ENCODE measurements at places on chromosomes 16 and 17. TPM values are rescaled to one million over a fixed set of nuclear protein-coding genes. Genes with fewer than 3 reads are reported as not detected.

Gene NKD1
- total RNA-seq = 32.0 TPM

GRCh38 chr17:46152423-46152822 lies 40.8 kb downstream of the KANSL1 start:
- no peak for DNase-seq

GRCh38 chr16:70438585-70438968 lies 323 bp downstream of the ST3GAL2 start:
- DNase-seq = no peak

- peak; percentile 77 for DNase-seq
Observed at GRCh38 chr16:22190081-22190775, 15.8 kb upstream of the EEF2K start.

Gene WFIKKN1
- 1.7 TPM for total RNA-seq

- peak; percentile 71 for DNase-seq
Observed at GRCh38 chr17:28258347-28258887, 60.6 kb upstream of the TMEM97 start.

DNA sequence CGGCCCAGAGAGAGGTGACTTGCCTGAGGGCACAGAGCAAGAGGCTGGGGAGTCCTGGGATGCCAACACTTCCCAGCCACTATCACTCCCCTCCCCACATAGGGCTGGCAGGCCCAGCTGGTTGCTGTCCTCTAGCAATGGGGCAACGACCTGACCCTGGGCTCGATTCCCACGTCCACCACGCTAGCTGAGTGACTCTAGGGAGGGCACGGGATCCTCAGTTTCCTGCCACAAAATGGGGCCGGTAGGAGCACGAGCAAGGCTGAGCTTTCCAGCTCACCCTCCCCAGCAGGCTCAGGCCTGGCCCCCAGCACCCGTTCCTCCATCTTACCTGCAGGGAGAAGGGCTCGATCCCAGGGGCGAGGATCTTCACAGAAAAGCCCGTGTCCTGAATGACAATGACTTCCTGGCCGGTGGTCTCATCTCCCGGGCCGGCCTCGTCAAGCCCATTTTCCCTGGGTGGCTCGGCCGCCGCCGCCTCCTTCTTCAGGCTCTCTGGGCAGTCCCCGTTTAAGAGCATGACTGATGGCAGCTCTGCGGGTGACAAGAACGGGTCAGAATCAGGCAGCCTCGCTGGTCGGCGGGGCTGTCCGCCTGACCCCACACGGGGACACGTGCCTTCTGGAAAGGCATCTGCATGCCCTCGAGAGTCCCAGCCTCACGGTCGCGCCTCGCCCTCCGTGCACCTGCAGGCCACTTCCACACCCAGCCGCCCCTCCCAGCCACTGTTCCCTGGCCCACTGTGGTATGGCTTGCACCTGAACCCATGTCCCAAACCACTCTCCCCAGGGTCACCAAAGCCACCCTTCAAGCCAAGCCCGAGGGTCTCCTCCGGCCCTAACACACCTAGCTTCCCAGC lies 7.3 kb downstream of the CLUH start:
- no peak for DNase-seq

Gene LDHD
- total RNA-seq = 14.5 TPM

GRCh38 chr17:68562736-68563135 lies 38.4 kb downstream of the FAM20A start:
- no peak for DNase-seq

GRCh38 chr16:83781-84615 lies 6.0 kb downstream of the MPG start:
- DNase-seq = no peak

GRCh38 chr17:15247891-15248529 lies 17.1 kb downstream of the PMP22 start:
- DNase-seq = no peak

Data from mucosa of gallbladder (tissue), 1 donor.